Coronary artery (tissue), 2 donors: ENCODE measurements at places on chromosomes 13 and 19.
A peak's percentile ranks its signal among the peaks of the same experiment; 100 is the strongest.

- DNase-seq, result no peak
Observed at GRCh38 chr13:75774176-75774575, 138.0 kb downstream of the LMO7 start.

- DNase-seq, result no peak
Observed at GRCh38 chr19:13976446-13976845, 24.1 kb downstream of the DCAF15 start.

- no peak for DNase-seq
Observed at GRCh38 chr13:57739543-57740190, 108.1 kb downstream of the PCDH17 start.

GRCh38 chr13:113493315-113493951 is 2.9 kb upstream of the DCUN1D2 start:
- DNase-seq, result no peak

GRCh38 chr19:49020931-49021895 is 2.9 kb downstream of the CGB3 start:
- DNase-seq, result no peak

- no peak for DNase-seq
Observed at GRCh38 chr19:44573627-44574026, 39.7 kb upstream of the IGSF23 start.

DNA sequence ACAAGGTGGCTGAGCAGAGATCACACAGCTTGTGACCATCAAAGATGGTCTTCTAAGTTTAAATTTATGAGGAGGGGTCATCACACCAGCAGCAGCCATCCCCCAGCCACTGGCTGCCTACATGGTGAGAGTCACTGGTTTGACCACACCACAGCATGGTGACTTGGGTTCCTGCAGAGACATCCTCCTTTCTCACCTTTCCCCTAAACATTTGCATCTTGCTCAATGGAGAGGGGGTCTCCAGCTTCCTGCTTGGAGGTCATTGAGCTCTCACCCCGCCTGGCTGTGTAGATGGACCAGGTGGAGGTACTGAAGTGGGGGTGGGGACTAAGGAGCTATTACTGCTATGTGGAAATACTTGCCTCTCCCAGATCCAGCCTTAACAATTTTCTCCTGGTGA is 247.6 kb upstream of the ARGLU1 start:
- no peak for DNase-seq

DNA sequence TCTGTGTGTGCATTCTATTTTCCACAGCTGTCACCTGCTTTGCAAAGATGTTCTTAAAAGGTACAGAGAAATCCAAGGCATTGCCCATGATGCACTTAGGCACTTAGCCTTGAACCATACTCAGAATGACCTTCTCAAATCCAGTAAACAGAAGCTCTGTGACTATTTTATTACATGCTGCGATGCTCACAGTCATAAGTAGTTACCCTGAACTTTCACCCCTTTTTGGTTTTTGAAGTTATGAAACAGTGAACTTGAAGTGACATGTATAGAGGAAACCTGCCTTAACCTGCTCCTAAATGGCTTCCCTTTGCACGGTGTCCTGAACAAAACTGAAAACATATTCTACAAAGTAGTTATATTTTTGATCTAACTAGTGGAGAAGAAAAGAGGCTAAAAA is 100.4 kb downstream of the SLC10A2 start:
- no peak for DNase-seq

DNA sequence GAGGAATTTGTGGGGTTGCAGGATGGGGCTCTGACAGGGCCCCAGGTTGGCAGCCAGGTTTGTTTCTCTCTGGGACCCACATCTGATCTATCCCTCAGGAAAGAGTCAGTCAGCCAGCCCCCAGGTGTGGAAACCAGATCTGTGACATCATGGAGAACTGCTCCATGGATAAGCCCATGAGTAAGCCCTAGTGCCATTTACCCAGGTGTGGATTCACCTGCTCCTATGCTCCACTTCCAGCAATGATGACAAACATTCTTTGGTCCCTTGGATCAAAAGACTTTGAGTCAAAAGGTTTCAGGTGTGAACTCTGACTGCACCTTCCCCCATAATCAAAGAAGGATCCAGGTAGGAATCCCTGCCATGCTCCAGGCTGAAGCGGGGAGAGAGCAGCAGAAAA is 26.9 kb upstream of the IGFL4 start:
- DNase-seq, result no peak

- DNase-seq, result peak; percentile 60
Observed at GRCh38 chr19:30070198-30070967, 128.3 kb downstream of the URI1 start.

DNA sequence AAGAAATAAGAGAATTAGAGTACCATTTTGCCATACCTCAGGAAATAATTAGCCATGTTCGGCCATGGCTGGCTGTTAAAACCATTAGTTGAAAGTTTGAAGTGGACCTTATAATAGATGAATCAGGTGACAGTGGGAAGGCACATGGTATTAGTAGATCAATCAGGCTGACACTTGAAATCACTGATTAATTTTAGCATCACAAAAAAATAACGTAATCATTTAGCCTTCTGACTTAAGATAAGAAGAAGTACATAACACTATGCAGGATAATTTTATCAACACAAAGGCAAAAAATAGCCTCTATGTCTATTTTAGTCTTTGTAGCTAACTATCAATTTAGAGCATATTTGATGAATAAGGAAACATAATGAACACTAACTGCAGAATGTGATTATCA is 615.5 kb downstream of the PCDH17 start:
- no peak for DNase-seq

DNA sequence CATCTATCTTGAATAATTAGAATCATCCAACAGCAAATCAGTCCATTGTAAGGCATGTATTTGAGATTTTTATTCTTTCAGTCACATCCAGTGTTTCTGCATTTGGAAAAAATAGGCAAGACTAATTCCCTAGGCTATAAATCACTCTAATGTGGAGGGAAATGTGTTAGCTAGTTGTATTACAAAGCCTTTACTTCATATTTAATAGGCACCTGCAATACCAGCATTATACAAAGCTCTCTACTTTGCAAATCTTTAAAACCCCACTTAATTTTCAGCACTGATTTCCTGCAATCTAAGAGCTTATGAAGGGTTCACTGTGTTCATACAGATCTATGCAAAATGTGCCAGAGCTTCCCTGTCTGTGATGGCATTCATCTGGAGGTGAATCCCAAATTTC is 12.3 kb downstream of the PCDH9 start:
- DNase-seq, result no peak

DNA sequence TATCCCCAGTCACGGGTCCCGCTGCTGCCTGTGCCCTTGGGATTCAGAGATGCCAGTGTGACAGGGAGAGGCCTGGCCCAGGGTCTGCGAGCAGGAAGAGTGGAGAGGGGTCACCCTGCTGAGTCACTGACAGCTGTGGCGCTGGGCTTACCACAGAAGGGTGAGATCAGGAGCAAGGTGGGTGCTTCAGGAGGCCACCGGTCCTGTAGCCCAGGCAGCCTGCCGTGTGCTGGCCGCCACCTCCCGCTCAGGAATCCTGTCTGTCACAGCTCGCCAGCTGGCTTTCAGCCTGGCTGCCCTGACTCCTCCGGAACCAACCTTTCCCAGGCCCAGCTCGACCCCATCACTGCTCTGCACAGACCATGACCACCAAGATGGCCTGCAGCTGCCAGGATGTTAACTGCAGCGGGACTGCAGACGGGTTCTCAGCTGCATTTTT is 25.3 kb downstream of the NAXD start:
- DNase-seq, result no peak

DNA sequence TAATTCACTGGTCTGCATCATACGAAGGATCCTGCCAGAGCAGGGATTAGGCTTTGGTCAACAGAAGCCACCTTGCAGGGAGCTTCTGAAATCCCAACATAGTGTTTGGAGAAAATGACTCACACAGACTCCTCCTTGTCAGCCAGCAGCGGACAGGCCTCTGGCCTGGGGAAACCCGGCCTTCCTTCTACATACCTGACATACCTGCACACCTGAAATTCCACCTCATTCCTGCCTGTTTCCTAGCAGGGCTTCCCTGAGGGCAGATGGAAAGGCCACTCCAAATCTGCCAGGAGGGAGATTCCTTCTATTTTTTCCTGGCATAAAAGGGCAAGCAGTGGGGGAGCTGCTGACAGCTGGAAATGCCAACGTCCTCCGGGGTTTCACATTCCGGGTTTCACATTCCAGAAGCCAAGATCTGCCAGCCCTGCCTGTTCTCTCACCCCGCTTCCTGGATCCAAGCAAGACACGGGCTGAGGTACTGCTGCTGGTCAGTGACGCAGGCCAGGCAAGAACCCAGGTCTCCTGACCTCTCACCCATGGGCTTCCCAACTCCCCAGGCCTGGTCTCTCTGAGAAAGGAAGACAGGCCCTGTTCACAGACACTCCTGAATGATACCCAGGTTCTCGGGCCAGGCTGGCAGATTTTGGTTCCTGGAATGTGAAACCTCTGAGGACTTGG is 18.2 kb upstream of the IGFL1 start:
- DNase-seq, result no peak

- DNase-seq, result no peak
Observed at GRCh38 chr19:5339198-5339949, 1.2 kb downstream of the PTPRS start.

DNA sequence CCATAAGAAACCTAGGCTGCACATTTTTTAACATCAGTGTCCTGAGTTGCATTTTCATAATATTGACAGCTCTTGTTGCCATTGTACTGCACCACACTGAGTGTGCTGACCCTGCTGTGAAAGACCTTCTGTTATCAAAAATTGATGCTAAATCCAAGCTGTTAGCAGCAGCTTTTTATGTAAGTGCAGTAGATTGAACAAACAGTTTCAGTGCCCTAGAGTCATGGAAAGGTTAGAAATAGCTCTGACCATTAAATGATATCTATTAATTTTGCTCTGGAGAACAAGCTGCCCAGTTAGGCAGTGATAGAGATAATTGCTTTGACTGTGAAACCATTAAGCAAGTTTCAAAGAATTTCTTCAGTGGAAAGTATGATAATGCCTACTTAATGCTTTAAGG is 1289.2 kb upstream of the PCDH20 start:
- DNase-seq, result no peak

DNA sequence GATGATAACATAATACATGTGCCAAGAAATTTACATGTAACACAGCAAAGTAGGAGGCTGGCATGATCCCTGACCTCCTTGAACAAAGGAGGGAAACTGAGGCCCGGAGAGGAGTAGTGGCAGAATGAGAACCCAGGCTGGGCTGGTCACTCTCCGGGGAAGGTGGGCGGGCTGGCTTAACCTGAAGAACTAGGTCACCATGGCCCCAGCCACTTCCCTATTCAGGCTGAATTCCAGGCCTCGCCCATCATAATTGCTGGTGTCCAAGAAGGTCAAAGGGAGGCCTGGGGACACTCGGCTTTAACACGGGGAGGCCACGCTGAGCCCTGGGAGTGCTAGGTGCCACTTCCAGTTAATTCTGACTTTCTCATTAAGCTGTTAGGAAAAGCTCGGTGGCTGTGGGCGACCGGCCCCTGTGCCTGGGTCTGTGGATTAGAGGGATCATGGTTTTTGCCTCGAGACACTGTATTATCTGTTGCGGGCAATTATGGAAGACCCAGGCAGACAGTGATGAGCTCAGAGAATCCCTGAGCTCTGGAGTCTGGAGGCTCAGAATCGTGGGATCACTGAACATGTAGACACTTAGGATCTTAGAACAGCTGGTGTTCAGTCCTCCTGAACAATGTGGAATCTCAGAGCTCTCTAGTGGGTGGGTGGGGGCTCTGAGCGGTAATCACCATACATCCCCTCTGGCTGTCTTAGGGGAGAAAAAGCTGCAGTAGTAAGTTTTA is 5.0 kb upstream of the TINCR start:
- no peak for DNase-seq

DNA sequence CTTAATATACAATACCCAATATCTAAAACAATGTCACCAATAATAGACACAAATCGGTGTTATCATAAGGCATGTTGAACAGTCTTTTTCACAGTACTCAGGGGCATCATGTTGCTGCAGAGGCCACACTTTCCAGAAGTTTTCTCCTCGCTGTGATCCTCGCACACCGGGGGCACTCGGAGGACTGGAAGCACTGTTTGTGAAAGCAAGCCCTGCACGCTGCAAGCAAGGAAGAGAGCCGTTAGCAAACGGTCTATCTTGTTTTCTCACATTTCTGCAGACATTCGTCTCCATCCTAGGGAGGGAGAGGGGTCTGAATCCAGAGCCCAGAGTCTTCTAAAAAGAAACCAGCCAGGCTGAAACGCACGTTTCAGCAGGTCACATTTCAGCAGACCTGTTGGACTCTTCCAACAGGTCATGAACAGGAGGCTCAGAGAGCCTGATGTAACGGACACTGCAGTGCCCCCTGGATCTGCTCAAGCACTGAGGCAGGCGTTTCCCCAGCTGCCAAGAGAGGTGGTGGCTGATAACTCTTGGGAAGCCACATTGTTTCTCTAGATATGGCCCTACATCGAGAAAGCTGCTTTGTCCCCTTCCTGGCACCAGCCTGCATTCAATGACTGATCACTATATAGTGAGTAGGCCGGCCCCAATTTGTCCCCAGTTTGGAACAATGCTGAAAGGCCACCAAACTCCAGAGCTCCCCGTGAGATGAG is 43.6 kb downstream of the RUBCNL start:
- DNase-seq, result no peak

DNA sequence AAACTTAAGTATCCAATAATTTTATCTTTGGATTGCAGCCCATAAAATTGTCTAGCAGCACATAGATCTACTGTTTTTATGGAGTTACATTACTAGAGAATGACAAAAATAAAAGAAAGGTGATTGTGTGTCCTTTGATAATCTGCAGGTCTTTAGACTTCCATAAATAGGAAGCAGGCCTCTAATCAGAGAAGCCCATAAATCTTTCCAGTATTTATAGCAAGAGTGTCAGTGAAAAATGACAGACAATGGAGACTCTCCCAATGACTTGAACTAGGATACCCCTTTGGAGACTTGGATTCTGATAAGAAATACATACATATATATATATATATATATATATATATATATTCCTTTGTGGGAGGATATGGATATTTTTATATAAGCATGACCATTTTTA is 351.2 kb downstream of the PCDH17 start:
- no peak for DNase-seq

DNA sequence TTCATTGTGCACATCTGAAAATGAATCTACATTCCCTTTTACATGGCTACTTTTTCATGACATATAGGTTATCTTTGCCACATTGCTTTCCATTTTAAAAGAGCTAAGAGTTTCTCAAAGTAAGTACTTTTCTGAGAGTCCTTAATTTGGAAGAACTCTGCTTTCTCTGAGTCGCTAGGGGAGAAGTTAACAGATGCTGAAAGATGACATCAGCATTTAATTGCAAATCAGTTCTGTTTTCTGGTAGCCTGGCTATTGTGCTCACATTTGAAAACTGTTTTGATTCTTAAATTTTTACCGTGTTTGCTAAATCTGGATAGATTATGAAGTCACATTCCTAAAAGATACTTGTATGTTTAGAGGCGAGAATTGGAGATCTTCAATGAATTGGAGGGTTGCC is 107.7 kb upstream of the C1QTNF9B start:
- no peak for DNase-seq

GRCh38 chr13:106232681-106233080 is 302.8 kb downstream of the EFNB2 start:
- DNase-seq, result no peak
